ENCODE measurements at places on chromosomes 6 and 20.

DNA sequence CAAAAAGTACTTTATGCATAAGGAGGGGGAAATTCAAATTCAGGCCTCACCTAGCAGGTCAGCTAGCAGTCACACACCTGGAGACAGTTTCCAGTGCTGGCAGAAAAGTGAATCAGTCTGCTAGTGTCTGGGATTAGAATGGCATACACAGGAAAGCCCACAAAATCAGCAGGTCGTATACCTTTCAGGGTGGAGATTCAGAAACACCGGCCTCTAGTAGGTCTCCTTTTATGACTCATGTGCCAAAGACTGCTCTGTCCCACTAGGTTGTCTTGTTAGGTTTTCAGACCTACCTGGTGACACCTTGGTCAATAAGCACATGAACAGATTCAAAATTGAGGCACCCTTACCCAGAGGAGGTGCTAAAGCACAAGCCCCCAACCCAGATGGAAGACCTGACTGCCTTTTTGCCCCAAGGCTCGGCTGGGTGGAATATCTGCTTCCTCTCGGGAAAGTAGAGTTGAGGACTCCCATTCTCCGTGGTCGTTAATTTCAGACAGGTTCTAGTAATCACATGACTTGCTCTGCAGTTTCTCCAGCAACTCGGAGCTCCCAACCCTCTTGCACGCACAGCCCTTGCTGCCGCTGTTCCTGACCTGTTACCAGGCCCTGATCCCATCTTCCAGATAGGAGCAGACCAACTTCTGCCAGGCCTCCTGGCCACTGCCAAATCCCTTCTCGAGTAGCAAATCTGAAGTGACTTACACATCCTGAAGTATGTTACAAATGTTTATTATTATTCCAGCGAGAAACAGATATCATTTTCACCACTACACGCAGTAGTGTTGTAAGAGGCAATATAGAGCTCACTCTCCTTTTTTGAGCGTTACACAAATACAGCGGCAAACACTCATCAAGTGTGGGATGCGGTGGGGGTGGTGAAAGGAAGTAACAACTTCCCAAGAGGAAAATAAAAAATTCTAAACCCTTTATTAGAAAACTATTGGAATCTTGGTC lies 46.6 kb downstream of the AGPAT4 start:
- no peak for DNase-seq

DNA sequence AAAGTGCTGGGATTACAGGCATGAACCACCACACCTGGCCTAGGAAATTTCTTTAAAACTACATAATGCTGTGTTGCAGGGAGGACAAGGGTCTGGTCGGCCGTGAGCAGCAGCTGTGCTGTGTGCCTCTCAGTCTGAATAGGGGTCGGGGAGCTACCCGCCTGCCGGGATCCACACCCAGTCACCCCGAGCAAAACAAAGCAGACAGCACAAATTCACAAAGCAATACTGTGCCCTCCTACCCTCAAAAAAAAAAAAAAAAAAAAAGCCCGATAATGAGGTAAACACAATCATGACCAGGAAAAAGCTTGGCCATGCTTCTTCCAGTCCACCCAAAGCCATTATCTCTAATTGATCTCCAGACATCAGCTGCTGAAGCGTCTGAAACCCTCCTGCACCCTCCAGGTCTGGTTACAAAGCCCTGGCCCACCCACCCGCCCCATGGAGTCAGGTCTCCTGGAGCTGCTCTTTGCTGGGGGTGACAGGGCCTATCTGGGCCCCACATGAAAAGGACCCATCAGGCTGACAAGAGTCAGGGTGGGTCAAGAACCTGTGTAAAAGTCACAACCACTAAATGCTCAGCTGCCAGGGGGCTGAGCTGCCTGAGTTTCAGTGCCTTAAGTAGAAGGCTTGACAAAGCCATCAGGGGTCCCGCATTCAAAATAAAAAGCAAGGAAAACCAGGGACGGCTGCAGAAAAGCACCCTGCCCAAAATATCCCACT lies 88.2 kb downstream of the NOL4L start:
- no peak for DNase-seq

DNA sequence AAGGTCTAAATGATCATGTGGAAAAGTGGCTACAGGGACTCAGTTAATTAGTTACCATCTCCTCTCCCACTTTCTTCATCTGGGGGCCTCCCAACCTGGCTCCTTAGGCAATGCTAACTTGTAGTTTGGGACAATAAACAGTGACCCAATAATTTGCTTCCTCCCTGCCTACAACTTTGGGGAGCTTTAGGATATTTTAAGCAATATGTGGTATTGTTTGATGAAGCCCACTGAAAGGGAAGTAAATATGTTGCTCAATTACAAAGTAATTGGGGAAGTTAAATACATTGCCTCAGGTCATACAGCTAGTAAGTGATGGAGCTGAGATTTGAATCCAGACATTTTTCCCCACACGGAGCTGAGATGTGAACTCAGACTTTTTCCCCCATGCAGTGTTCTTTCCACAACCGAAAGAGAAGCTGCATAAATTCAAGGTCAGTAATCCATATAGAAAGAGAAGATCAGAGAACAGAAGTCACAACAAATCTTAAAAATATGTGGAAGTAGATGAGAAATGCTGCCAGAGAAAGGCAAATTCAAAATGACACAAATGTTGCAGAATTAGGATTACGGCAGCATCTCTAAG lies 26.6 kb downstream of the ZHX3 start:
- no peak for DNase-seq

- no peak for DNase-seq
Measured at GRCh38 chr6:85772641-85773040, 130.0 kb upstream of the SYNCRIP start.

DNA sequence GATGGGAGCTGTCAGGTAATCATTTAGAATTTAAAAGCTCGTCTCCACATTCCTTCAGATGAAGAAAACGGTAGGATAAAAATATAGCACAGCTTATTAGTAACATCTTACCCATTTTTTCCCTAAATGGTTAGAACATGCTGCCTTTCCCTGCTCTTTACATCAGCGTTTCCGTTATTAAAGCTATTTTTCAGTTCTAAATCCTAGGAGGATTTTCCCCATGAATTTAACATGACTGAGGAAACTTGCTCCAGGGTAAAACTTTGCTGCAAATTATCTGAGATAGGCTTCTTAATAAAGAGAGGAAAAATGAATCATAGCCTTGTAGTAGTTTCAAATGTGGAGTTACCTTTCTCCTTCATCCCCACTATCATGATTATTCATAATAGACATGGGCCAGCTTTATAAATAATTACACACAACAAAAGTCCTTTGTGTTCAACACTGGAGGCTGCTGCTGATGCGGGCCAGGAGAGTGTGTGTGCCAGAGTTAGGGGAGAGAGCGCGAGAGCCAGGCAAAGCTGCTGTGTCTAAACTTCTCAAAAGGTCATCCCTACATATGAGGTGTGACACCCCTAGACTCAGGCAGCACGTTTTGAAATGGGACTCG lies 24.4 kb downstream of the MYLIP start:
- DNase-seq, result no peak

- no peak for DNase-seq
Measured at GRCh38 chr6:1770435-1770843, 160.7 kb downstream of the FOXC1 start.

GRCh38 chr6:114354482-114354881 lies 11.7 kb upstream of the HS3ST5 start:
- DNase-seq, result no peak

DNA sequence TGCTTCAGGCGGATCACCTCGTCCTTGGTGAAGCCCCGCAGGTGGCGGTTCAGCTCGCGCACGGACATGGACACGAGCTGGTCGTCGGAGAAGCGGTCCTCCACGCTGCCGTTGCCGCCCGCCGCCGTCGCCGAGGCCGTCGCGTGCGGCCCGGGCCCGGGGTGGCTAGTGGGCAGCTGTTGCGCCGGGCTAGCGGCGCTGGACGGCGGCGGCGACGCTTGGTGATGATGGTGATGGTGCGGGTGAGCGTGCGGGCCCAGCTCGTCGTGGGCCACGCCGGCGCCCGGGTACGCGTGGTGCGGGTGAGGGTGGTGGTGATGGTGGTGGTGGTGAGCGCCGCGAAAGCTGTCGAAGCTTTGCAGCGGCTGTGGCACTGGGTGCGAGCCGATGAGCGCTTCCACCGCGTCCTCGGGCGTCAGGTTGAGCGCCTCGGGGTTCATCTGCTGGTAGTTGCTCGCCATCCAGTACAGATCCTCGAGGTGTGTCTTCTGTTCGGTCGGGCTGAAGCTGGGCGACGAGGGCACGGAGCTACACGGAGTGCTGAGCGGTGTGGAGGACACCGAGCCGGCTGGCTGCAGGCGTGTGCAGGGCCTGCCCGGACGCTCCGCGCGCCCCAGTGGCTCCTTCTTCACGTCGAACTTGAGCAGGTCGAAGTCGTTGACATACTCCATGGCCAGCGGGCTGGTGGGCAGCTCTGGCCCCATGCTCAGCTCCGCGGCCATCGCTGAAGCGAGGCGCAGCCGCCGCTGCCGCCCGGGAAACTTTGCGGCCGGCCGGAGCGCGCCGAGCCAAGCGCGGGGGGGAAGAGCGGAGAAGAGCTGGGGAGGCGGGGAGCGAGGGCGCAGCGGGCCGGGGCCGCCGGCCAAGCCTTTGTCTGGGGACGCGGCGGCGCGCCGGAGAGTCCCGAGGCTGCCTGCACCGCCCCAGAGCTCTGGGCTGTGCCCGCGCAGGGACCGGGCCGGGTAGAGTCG lies 622 bp downstream of the MAFB start:
- DNase-seq, result no peak

GRCh38 chr6:167689278-167689677 lies 137.4 kb upstream of the AFDN start:
- DNase-seq, result no peak

- no peak for DNase-seq
Measured at GRCh38 chr20:43442282-43442880, 15.3 kb upstream of the SRSF6 start.

DNA sequence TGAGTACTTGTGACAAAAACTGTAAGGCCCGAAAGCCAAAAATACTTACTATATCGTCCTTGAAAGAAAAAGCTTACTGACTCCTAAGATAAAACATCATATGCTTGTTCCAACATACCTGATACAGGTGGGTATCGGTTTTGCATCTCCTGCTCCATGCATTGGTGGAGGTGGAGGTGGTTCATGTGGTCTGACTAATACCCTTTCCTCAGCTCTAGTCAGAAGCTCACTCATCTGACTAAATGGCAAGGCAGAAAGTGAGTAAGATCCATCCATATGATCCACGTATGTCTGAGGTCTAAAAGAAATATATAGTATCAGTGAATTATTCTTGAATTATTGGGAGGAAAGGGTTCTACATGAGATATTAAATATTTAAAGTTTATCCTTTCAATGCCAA lies 76.2 kb downstream of the WASF1 start:
- DNase-seq, result no peak

- DNase-seq, result no peak
Measured at GRCh38 chr6:117505311-117505710, 22.8 kb downstream of the DCBLD1 start.

DNA sequence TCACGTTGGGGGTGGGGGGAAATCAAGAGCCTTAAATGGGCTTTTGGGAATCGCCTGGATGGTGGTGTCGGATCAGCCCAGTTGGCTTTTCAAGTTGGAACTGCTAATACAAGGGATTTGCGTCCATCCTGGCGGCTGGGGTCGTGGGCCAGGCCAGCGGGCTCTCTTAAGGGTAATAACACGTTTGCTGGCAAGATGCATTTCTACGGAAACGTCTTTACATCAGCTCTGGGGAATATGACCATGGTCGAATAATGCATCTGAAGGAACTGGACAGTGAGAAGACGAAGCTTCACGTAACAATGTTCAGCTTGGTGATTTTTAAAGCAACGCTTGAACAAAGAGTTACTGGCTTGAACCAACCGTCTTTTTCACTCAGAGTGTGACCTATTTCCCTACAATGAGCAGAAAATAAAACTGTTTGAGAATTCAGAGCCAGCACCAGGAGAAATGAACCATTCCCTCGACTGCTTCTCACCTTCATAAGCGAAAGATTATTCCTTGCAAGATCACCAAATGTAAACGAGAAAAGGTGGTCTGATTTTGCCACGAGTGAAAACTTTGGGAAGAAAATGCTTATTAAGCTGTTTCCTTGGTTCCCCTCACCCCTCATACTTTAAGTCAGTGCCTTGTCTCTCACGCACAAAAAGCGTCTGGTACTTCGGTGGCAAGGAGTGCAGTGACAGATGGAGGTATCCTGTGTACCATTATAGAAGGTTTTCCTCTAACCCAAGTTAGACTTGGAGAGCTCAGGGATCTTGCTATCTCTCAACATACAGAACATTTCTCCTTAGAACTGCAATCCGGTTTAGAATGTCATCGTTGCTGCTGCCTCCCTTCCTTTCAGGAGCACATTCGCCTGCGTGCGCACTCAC lies 1.4 kb upstream of the MARCKS start:
- no peak for DNase-seq

DNA sequence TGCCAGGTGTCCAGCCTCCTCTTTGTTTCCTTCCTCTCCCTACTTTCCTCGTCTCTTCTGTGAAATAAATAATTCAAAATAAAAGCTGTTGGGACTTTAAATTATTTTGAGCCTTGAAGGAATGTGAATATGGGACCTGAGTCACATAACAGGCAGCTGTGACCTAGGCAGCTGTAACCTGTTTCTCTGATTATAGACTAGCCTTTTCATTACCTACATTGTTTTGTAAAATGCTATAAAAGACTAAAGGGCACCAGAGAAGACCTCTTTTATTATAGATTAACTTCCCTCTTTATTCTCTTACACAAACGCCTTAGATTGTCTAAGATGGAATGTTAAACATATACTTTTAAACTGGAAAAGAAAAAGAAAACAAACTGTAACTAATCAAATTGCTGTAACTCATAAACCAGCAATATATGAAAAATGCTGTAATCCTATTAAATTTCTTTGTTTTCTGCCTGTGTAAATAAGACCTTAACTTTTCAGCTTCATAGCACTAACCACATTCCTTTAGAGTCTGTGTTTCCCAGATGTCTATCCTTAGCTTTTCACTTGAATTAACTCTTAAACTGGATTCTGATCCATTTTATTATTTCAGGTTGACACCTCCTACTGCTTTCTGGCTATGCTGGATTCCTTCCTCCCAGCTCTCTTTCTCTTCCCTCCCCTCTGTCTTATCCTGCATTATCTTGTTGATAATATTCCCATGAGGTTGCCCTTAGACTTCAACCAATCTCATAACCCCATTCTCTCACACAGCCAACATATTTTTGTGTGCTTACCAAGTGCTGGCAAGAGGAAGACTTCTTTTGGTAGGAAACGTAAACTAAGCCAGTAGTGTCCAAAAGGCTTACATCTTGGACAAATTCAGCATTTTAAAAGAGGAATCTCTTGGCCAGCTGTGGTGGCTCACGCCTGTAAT lies 69.2 kb downstream of the TPD52L1 start:
- no peak for DNase-seq

GRCh38 chr20:45209924-45210323 lies 3.1 kb downstream of the SEMG1 start:
- no peak for DNase-seq

DNA sequence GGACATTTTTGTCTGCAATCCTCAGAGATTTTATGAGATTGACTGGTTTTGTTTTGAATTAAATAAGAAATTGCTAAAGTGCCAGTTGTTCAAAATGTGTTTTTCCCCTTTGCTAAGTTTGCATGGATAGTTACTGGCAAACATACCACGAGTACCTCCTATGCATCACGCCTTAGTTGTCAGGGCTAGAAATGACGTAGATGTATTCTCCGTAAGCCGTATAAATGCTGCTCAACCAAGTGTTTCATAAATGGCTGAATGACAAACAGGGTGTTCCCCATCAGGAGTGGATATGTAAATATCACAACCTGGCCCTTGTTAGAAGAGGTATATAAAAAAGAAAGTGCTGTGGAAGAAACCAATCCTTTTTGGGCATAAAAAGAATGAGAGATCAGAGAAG lies 341.1 kb upstream of the ZFP64 start:
- DNase-seq, result no peak

- no peak for DNase-seq
Measured at GRCh38 chr6:90780778-90781177, 193.9 kb upstream of the MAP3K7 start.
